ENCODE measurements at places on chromosomes 2 and 18.

DNA sequence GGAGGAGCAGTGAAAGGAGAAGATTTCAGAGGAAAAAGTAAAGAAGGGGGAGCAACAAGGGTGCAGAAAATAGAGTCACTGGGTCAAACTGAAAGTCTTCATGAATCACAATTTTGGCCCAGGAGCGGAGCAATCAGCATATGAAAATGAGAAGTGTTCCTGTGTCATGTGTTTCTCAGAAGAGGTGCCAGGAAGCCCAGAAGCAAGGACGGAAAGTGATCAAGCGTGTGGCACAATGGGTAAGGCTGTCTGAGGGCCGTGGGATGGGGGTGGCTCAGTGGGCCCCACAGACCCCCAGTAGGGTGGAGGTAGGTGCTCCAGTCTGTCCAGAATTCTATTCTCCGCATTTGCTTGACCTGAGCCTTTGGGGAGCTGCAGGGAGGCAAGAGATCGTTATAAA lies 44.2 kb downstream of the SP140 start:
- DNase-seq, result no peak

DNA sequence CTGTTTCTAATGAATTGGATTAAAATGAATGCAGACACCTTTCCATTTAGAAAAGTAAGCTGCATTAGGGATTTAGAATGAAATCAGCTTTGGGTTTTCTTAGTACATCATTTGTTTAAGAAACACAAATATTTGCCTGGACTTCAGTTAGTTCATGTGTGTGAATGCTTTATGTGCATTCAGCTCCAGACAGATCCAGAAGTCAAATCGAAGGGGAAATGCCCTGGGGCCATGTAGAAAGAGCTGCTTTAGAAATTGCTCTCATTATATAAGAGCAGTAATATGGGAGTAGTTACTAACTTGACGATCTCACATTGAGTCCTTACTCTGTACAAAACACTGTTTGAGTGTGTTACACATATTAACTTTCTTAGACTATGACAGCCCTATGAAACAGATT lies 88.0 kb upstream of the TTC39C start:
- DNase-seq, result no peak

GRCh38 chr2:213119061-213119809 lies 32.2 kb downstream of the IKZF2 start:
- no peak for DNase-seq

- no peak for DNase-seq
Observed at GRCh38 chr2:69168950-69169654, 156.1 kb downstream of the ANTXR1 start.

GRCh38 chr2:196482119-196483065 lies 157.1 kb upstream of the CCDC150 start:
- DNase-seq, result no peak

- DNase-seq, result peak; percentile 24
Observed at GRCh38 chr2:241859436-241860183, 916 bp upstream of the PDCD1 start.

- no peak for DNase-seq
Observed at GRCh38 chr18:63753676-63754075, 21.5 kb upstream of the SERPINB7 start.

DNA sequence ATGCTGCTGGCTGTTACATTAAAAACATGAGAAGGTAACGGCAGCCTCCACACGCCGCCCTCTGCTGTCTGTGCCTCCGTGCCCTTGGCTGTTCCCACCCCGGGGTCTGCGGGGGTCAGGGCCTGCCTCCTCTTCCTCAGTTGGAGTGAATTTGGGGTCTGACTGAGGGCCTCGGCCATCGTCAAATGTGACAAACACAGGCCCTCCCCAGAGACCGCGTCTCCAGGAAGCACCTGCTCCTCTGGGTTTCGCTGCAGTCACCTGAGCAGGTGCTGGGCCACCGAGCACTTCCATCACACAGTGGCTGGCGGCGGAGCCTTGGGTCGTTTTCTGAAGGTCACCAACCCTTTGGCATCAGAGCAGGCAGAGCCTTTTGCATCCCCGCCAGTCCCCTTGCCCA lies 70.9 kb downstream of the NFATC1 start:
- no peak for DNase-seq

GRCh38 chr2:13414897-13415296 lies 698.2 kb downstream of the TRIB2 start:
- no peak for DNase-seq

DNA sequence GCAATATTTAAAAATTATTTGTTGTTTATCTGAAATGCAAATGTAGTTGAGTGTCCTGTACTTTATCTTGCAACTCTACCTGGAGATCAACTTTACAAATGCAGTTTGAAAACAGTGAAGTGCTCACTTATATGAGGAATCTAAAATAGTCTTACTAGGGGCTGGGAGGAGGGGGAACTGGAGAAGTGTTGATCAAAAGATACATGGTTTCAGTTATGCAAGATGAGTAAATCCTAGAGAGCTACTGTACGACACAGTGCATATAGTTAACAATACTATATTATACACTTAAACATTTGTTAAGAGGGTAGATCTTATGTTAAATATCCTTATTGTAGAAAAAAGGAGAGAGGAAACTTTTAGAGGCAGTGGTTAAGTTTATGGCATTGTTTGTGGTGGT lies 241.9 kb downstream of the BCL11A start:
- no peak for DNase-seq

DNA sequence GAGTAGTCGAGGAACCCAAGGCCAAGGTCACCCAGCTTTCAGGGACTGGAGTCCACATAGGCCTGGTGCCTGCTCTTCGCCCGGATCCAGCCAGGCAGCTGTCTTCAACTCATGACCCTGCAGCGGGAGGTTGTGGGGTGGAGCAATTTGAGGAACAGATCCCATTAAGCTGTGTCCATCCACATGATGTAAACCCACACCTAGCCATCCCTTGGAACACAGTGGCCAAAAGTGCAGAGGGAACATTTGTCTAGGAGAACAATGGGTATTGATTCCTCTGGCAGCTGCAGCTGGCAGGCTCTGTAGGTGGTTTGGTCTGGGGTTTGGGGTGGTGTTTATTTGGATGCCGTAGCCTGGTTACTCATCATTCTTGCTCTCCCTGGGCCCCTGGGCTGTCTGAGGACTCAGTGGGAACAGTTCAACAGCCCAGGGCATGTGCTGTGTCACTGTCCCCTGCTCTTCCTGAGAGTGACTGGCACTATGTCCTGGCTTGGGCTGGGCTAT lies 99.4 kb downstream of the TFCP2L1 start:
- DNase-seq, result no peak

DNA sequence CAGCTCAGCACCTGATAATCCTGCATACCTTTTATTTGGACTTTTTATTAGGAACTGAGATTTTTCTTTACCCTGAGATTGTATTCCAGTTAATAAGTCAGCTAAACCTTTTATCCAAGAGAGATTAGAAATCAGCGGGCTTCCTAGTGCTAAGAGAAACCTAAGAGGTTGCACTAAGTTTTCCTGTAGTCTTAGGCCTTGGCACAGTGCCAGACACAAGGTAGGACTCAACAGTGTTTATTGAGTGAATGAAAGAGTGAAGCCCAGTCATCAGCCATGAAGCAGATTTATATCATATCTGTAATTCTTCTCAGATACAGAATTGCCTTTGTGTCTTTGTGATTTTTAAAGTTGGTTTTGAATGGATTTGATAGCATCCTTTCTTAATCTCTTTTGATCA lies 13.6 kb downstream of the OTX1 start:
- DNase-seq, result no peak

DNA sequence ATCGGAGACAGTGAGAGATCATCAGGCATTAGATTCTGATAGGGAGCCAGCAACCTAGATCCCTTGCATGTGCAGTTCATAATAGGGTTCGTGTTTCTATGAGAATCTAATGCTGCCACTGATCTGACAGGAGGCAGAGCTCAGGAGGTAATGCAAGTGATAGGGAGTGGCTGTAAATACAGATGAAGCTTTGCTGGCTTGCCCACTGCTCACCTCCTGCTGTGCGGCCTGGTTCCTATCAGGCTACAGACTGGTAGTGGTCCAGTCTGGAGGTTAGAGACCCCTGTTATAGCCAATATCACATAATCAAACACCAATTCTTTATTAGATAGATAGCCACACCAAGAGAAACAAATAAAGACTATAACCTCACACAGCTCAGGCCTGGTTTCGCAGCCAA lies 51.0 kb upstream of the NBEAL1 start:
- no peak for DNase-seq

DNA sequence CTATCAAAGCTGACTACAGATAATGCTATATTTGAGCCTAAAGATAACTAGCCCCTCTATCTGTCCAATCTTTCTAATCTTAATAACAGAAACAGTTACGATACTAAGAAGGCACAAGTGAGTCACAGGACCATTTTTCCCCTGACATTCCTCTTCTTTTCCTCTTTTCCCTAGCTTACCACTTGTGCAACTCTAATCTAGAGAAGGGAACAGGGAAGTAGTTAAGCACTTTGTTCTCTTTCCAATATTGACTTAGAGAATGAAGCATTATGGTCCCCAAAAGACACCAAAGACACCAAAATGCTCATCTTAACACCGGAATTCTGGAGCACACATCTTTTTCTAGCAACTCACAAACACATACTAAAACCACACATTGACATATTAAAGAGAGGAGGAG lies 1.8 kb downstream of the PDE11A start:
- no peak for DNase-seq

DNA sequence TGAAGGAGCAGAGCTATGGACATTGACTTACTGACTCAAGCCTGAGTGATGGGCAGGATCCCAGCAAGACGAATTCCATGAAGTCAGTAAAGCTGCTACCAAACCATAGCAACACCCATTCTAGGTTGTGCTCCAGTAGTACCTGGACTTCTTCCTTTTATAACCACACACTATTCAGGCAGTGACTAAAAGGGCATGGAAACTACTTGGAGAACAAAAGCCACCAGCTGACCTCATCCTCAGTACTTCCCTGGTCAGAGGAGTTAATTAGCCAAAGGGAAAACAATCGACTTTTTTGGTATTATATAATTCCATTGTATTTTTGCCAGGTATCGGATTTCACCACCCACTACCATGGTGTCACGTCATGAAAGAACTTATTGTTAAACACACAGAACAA lies 237.1 kb downstream of the TTC32 start:
- DNase-seq, result no peak

DNA sequence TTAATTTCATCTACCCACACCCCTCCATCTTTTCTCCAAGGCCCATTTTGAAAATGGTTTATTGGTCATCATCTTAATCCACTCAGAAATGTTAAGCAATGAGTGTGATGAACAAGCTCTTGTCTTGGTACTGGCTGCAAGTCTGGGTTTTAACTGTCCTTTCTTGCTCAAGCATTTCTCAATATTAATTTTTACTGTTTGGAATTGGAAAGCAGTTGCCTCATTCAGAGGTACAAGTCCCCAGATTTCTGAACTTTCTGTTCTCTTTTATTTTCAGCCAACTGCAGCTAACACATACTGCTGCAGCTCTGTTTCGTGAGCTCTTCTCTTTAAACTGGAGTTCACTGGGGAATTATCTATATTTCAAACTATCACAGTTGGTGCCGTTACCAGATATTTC lies 99.4 kb upstream of the TEX51 start:
- DNase-seq, result peak; percentile 75

DNA sequence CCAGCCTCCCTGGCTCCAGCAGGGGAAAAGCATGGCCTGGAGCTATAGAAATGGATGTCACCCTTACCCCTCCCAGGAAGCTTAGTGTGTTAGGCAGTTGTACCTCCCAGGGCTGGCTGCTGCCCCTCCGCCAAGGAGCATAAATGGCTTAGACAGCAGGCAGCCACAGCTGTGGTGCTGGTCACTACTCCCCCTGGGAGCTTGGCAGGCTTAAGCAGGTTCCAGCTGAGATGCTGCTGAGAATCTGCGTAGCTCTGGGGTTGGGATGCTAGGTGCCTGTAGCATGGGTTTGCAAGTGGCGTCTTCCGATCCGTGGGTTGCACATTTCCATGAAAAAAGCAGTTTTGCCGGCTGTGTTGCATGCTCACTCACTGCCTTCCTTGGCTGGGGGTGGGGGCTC lies 369.7 kb downstream of the CTNNA2 start:
- DNase-seq, result no peak

DNA sequence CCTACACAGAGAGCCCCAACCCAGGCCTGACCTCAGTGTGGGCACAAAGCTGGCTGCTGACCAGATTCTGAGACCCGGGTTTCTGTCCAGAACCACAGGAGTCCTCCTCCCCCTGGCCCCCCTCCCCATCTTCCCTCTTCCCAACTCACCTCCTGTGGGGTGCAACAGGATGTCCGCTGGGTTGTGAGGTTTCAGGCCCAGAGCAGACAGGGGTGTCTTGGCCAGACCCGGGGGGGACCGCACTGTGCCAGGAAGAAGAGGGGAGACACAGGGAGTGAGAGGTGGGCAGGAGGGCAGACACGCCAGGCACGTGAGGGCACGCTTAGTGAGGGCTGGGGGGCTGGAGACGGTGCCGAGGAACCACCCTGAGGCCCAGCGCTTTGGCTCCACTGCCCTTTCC lies 171.5 kb downstream of the TNS1 start:
- DNase-seq, result no peak

All from inflammatory macrophage treated with lipopolysaccharide for 1 hour (primary cell).